Foreskin keratinocyte (primary cell): ENCODE measurements at places on chromosomes 16 and 17. TPM values are rescaled to one million over a fixed set of nuclear protein-coding genes. Genes with fewer than 3 reads are reported as not detected.

DNA sequence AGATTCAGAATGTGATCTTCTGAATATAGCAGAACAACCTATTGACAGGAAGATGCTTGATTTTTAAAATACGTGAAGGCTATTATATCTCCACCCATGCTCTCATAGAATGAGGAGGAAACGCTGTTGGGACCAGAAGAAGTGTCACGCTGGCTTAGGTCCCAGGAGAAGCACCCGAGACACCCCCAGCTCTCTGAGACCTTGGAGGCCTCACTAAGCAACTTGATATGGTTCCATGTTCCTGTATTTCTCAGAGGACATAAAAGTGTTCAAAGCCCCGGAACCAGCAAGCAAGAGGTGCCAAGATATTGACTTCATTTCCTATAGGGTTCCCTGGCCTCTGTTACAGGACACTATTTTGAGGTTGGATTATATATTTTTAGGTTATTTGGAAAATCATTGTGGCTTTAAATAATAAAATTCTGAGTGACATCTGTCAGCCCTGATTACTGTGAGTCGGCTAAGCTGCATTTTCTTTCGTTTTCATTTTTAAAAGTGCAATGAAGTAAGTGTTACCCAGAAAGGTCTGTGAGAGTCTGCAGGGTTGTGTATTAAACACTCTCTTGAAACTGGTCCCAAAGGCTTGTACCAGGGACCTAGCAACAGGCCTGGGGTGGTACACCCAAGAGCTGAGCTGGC, 400.0 kb downstream of the SOX9 start:
- no peak for DNase-seq

GRCh38 chr16:58511933-58512815, 3.1 kb upstream of the SETD6 start:
- DNase-seq = no peak

GRCh38 chr16:15897121-15897780, 8.8 kb upstream of the CEP20 start:
- no peak for DNase-seq

DNA sequence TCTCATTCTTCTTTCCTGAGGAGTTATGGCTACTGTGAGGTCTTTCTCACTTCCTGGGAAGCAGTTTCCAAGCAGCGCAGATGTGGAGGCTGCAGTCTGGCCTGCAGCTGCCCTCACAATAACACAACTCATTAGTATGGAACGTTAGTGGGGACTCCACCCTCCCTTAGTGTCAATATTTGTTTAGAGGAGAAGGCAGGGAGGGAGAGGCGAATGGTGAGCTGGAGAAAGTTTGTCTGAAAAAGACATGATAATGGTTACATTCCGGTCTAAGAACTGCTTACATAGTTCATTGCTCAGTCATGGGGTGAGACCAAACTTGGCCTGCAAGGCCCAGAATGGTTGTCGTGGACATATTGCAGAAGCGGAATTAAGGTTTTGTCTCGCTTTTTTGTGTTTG, 170.2 kb downstream of the HS3ST3B1 start:
- peak; percentile 58 for DNase-seq

GRCh38 chr16:29810699-29811169, 1.3 kb upstream of the PRRT2 start:
- no peak for DNase-seq

Gene HIC1
- total RNA-seq = 1.5 and 3.0 TPM in 2 replicates

Gene SLC46A1
- 5.5 and 6.8 TPM in 2 replicates for total RNA-seq

Gene PROCA1
- total RNA-seq = 0.39 and 0.41 TPM in 2 replicates

Gene PRSS33
- not detected in 2 replicates for total RNA-seq
